ENCODE measurements at places on chromosomes 13 and 19. TPM values are rescaled to one million over a fixed set of nuclear protein-coding genes. Genes with fewer than 3 reads are reported as not detected.

The CADM4 gene
- total RNA-seq = 0.51 TPM

The ZNF470 gene
- total RNA-seq = 4.5 TPM

The ZNF506 gene
- 29.6 TPM for total RNA-seq

The CEACAM20 gene
- total RNA-seq = not detected

The OR10H1 gene
- not detected for total RNA-seq

The LILRB4 gene
- total RNA-seq = not detected

The CCDC169 gene
- total RNA-seq = 0.12 TPM

The MEGF8 gene
- total RNA-seq = 4.4 TPM

The APOC4 gene
- not detected for total RNA-seq

The FBL gene
- 379 TPM for total RNA-seq

The CCDC194 gene
- 2.1 TPM for total RNA-seq

The CCDC8 gene
- total RNA-seq = not detected

The KIR2DL3 gene
- 0.38 TPM for total RNA-seq

The ZNF441 gene
- total RNA-seq = 7.4 TPM

The UPF1 gene
- total RNA-seq = 82.2 TPM
